ENCODE measurements at places on chromosomes 13 and 19. TPM values are rescaled to one million over a fixed set of nuclear protein-coding genes. Genes with fewer than 3 reads are reported as not detected.

GRCh38 chr19:719636-720344 lies 11.1 kb downstream of the PALM start:
- DNase-seq = no peak

DNA sequence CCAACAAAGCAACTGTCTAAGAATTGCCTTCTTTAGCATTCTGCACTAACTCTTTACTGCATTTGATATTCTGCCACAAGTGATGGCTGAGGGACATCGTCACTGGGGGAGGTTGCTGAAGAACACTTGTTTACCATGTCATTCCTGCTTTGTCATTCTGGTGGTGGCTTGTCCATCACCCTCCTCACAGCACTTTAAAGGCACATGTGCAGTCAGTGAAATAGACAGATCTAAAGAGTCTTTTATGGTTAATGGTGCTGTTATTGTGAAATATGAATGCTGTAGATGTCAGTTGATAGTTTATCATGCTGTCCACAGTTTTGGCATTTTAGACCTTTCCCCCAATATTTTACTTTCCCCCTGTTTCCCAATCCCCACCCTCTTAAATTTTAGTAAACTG lies 120.9 kb upstream of the TSC22D1 start:
- no peak for DNase-seq

GRCh38 chr19:6767081-6767356 lies 216 bp downstream of the SH2D3A start:
- no peak for DNase-seq

DNA sequence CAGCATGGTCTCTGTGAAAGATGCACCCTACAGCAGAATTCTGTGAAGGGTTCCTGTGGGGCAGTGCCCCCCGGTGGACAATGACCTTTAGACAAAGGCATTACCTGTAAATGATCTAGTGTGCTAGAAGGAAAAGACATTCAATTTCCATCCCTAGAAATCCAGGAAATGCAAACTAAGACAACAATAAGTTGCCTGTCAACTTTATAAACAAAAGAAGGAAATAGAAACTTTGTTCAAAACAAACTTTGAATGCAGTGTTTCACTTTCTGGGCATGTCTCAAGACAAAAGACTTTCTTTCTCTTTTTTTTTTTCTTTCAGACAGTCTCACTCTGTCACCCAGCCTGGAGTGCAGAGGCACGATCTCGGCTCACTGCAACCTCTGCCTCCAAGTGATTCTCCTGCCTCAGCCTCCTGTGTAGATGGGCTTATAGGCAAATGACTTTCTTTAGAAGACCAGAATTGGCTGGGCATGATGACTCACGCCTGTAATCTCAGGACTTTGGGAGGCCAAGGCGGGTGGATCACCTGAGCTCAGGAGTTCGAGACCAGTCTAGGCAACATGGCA lies 15.5 kb downstream of the TEX101 start:
- DNase-seq = no peak

- no peak for DNase-seq
Measured at GRCh38 chr13:87827479-87827878, 156.3 kb downstream of the SLITRK5 start.

- no peak for DNase-seq
Measured at GRCh38 chr13:27631665-27632064, 10.0 kb downstream of the POLR1D start.

DNA sequence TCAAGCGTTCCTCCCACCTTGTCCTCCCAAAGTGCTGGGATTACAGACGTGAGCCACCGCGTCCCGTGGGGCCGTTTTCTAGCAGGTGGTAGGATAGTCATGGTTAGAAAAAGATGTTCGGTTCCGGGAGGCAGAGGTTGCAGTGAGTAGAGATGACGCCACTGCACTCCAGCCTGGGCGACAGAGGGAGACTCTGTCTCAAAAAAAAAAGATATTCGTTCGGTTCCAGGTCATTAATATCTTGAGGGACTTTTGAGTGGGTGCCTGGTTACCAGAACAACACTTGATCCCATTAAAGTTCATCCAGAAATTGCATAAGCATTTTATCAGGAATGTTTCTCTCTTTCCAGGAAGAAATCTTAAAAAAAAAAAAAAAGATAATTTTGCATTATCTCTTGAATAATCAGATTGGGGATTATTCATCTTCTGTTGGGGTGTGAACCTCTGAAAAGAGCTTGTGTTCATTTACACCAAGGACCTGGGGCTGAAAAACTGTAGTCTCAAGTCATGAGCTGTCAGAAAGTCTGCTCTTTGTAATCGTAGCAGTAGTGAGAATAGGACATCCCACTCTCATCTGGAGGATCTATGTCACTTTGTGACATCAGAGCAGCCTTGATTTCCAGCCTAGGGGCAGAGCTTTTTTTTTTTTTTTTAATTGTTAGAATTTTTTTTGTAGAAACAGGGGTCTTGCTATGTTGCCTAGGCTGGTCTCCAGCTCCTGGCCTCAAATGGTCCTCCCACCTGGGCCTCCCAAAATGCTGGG lies 1.0 kb upstream of the ETHE1 start:
- DNase-seq = no peak

KLK6 gene
- not detected for total RNA-seq

Data from Right ventricle myocardium inferior (tissue), 1 donor.